ENCODE measurements at places on chromosomes 11 and 22. TPM values are rescaled to one million over a fixed set of nuclear protein-coding genes. Genes with fewer than 3 reads are reported as not detected.

GRCh38 chr11:101296896-101297295 is 167.3 kb upstream of the PGR start:
- no peak overlapping the region for H3K4me3 ChIP-seq
- DNase-seq, result no peak
- no peak overlapping the region for H3K27ac ChIP-seq
- no peaks in the 10 kb centered on the region for H3K27me3 ChIP-seq
- H3K36me3 ChIP-seq, result no peaks in the 10 kb centered on the region

- H3K36me3 ChIP-seq, result no peaks in the 10 kb centered on the region
- H3K27ac ChIP-seq, result no peak overlapping the region
- H3K4me1 ChIP-seq, result no peaks in the 10 kb centered on the region
- no peak for DNase-seq
- no peak overlapping the region for H3K4me3 ChIP-seq
Measured at GRCh38 chr11:130101661-130102060, 32.0 kb downstream of the APLP2 start.

- H3K36me3 ChIP-seq, result no peaks in the 10 kb centered on the region
- H3K27me3 ChIP-seq, result no peaks in the 10 kb centered on the region
- no peak overlapping the region for H3K27ac ChIP-seq
- H3K4me1 ChIP-seq, result no peaks in the 10 kb centered on the region
Measured at GRCh38 chr11:109847621-109848020, 245.6 kb upstream of the ZC3H12C start.

DNA sequence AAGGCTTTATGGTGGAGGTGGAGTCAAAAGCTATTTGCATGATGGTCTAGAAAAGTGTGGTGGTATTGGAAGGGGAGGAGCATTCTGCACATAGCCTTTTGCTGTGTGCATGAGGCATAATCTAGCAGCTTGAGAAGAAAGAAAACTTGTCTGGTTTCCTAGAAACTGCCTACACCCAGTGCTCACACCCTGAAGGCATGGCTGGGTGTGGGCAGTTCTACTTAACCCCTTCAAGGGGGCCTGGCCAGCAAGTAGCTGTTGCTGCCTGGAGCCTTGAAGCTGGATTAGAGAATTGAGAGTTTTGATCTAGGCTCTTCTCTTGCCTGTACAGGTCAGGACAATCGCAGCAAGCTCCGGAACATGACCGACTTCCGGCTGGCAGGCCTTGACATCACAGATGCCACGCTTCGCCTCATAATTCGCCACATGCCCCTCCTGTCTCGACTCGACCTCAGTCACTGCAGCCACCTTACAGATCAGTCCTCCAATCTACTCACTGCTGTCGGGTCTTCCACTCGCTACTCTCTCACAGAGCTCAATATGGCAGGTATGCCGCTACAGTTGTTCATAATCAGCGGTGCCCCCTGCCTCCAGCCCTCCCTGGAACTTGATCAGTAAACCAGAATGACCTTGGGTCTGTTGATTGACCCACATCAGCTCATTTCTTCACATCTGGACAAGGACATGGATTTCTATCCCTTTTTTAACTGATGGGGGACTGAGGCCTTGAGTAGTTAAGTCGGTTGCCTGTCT is 12.2 kb upstream of the GRK2 start:
- peak overlapping the region; percentile 57 for H3K27ac ChIP-seq
- H3K4me3 ChIP-seq, result no peak overlapping the region
- no peak for DNase-seq
- no peaks in the 10 kb centered on the region for H3K27me3 ChIP-seq

GRCh38 chr11:130445788-130446187 is 2.7 kb upstream of the ADAMTS15 start:
- no peak overlapping the region for H3K4me3 ChIP-seq
- no peak overlapping the region for H3K27ac ChIP-seq
- no peaks in the 10 kb centered on the region for H3K27me3 ChIP-seq
- no peak for DNase-seq

GRCh38 chr22:28706845-28707244 is 27.2 kb upstream of the TTC28 start:
- no peak for DNase-seq
- H3K4me1 ChIP-seq, result no peaks in the 10 kb centered on the region
- H3K36me3 ChIP-seq, result no peaks in the 10 kb centered on the region
- no peaks in the 10 kb centered on the region for H3K27me3 ChIP-seq

DNA sequence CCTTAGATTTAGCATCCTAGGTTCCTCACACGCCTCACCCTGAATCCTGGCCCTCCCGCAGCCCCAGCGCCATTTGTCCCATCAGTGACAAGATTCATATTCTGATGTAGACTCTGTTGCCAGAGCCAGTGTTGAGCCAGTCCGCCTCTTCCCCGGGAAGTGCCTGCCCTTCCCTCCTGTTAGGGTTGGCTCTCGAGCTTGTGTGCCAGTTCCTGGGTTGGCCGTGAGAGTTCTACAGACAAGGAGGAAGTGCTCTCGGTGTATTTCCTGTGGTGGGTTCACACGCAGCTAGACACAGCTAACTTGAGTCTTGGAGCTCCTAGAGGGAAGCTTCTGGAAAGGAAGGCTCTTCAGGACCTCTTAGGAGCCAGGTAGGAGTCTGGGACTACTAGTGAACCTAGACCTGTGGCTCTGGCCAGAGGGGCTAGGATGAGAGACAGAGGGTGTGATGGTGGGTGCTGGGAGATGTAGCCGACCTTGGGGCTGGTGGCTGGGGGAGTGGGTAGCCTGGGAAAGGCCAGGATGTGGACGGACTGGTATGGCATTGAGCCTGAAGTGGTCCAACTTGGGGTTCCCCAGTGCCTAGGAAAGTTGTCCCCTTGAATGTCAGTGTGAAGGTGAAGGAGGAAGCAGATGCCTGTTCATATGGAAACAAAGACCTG is at the start of gene IL18BP:
Gene IL18BP, plus strand, starts transcription at position 261 of the 662 bp plus-strand sequence. CDS start 1,076 bp downstream, outside the sequence.
- peaks cover 52% of the 10 kb centered on the region for H3K36me3 ChIP-seq
- DNase-seq, result no peak
- H3K4me3 ChIP-seq, result peak within 1 kb of the TSS; percentile 26
- peaks cover 15% of the 10 kb centered on the region for H3K4me1 ChIP-seq
- peak within 1 kb of the TSS; percentile 32 for H3K27ac ChIP-seq

- H3K27me3 ChIP-seq, result no peaks in the 10 kb centered on the region
- no peaks in the 10 kb centered on the region for H3K36me3 ChIP-seq
- H3K4me1 ChIP-seq, result peaks cover 58% of the 10 kb centered on the region
- peak overlapping the region; percentile 100 for H3K27ac ChIP-seq
- H3K4me3 ChIP-seq, result no peak overlapping the region
- no peak for DNase-seq
Measured at GRCh38 chr11:11845071-11845470, 3.3 kb downstream of the USP47 start.

DNA sequence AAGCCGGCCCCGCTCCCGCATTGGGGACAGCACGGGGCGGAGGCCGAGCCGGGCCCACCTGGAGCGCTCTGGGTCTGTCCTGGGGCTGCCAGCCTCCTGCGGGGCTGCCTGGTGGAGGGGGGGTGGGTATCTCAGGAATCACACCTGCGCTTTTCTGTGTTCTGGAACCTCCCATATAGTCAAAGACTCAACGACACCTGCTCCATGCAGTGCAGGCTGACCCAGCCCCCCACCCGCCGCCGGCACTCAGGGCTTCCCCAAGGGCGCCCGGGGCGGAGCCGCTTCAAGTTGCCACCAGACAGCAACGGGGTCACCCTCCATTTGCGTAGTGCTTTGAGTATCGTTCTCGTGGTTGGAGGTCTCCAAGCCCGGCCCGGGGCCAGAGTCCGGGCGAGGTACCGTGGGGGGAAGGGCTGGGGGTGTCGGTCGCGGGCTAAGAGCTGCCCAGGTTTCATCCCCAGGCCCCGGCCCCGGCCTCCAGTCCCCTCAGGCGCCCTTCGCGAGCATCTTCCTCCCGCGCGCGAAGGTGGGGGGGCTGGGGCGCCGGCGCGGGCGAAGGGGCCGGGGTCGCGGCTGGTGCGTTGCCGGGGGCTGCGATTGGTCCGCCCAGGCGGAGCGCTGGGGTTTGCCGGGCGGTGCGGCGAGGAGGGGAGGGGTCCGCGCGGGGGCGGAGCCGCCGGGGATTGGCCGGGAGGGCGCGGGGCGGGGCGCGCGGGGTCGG is 6.6 kb downstream of the TSPAN4 start:
- no peak for DNase-seq
- no peaks in the 10 kb centered on the region for H3K36me3 ChIP-seq
- no peaks in the 10 kb centered on the region for H3K27me3 ChIP-seq
- H3K27ac ChIP-seq, result no peak overlapping the region
- peaks cover 43% of the 10 kb centered on the region for H3K4me1 ChIP-seq
- H3K4me3 ChIP-seq, result peak overlapping the region; percentile 25

GRCh38 chr11:7220636-7221035 is 31.1 kb upstream of the SYT9 start:
- DNase-seq, result no peak
- H3K27ac ChIP-seq, result no peak overlapping the region
- H3K36me3 ChIP-seq, result no peaks in the 10 kb centered on the region
- peaks cover 6% of the 10 kb centered on the region for H3K27me3 ChIP-seq
- no peaks in the 10 kb centered on the region for H3K4me1 ChIP-seq

- no peak overlapping the region for H3K27ac ChIP-seq
- H3K4me3 ChIP-seq, result no peak overlapping the region
- no peaks in the 10 kb centered on the region for H3K36me3 ChIP-seq
Measured at GRCh38 chr22:42333544-42333943, 63.1 kb upstream of the TCF20 start.

DNA sequence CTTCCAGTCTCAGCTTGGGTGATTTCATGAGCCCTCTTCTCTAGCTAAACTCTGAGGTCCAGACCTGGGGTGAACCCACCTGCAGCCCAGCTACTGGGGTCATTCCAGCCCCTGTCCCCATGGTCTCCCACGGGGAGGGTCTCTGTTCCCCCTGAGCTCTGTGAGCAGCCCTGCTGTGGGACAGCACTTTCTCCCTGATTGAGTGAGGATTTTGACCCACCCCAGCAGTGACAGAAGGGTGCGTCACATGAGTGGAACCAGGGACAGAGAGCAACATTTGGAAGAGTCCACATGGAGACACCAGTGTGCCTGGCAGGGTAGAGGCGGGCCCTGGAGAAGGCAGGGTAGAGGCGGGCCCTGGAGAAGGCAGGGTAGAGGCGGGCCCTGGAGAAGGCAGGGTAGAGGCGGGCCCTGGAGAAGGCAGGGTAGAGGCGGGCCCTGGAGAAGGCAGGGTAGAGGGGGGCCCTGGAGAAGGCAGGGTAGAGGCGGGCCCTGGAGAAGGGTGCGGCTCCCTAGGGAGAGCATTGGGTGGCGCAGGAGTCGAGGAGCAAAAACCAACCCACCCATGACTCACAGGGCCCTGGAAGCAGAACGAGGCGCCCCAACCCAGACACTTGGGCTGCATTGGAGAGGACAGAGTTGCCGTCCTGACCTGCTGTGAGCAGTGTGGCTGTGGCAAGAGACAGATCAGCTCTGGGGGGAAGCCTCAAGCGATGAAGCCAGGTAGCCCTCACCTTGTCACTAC is 227.7 kb upstream of the B3GAT1 start:
- no peaks in the 10 kb centered on the region for H3K36me3 ChIP-seq
- H3K27me3 ChIP-seq, result no peaks in the 10 kb centered on the region
- no peak overlapping the region for H3K27ac ChIP-seq
- no peaks in the 10 kb centered on the region for H3K4me1 ChIP-seq
- no peak overlapping the region for H3K4me3 ChIP-seq

DNA sequence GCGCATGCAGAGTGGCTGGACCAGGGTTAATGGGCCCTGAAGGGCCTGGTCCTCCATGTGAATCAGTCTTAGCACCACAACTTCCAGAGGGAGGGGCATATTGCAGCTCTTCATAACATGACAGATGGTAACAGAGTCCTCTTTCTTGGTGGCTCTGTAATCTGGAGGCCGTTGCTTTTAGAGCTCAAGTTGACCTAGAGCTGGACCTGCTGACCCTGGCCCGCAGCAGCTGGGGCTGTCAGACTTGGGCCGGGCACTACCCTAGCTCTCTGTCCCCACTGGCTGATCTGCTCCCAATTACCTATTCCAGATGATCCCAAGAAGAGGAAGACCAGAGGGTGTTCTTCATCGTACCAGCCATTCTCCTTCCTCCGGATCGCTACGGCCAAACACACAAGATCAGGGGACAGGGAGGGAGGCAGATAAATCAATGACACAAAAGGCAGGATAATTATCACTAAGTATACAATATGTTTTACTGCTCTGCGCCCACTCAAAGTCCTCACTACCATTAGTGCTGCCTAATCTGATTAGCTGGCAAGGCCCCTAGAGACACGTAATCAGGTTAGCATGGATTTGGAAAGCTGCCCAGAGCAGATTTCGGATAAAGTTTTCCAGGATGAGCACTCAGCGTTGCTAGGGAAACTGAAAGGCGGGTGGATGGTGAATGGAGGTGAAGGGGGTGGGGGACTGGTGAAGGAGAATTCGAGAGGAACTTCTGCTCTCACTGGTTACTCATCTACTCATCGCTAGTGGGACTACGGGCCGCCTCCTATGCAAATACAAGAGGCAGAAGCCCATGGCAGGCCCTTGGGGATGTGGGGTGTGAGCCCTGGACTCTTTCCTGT is 64.5 kb upstream of the PHOX2A start:
- no peaks in the 10 kb centered on the region for H3K27me3 ChIP-seq
- no peaks in the 10 kb centered on the region for H3K36me3 ChIP-seq
- no peak for DNase-seq
- no peaks in the 10 kb centered on the region for H3K4me1 ChIP-seq

DNA sequence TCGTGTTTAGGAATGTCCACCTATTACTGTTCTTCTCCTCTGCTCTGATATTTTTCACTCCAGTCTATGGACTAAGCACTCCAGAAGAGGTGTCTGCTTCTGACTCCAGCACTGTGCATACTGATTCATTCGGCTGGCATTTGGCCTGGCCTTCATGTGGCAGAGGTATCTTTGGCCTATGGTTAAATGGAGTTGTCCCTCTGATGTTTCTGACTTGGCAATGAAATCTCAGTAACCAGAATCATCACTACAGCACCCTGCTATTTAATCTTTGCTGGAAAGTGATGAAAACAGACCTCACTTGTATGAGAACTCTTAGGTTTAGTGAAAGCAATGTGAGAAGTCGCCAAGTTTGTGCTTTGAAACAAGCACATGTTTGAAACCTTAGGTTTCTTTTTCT is 155.2 kb downstream of the MAML2 start:
- H3K27ac ChIP-seq, result peak overlapping the region; percentile 36
- DNase-seq, result no peak
- no peaks in the 10 kb centered on the region for H3K36me3 ChIP-seq
- no peak overlapping the region for H3K4me3 ChIP-seq
- peaks cover 22% of the 10 kb centered on the region for H3K4me1 ChIP-seq
- no peaks in the 10 kb centered on the region for H3K27me3 ChIP-seq

The ALG9 gene
- total RNA-seq, result 31.2 TPM

The HTATIP2 gene
- 24.6 TPM for total RNA-seq

The APOBEC3A gene
- total RNA-seq, result not detected

The ZNF280A gene
- total RNA-seq, result not detected

The KCNA4 gene
- total RNA-seq, result 0.21 TPM

Measured in tibial nerve (tissue), 4 donors.